ENCODE measurements at places on chromosomes 4 and X.
A peak's percentile ranks its signal among the peaks of the same experiment; 100 is the strongest.

DNA sequence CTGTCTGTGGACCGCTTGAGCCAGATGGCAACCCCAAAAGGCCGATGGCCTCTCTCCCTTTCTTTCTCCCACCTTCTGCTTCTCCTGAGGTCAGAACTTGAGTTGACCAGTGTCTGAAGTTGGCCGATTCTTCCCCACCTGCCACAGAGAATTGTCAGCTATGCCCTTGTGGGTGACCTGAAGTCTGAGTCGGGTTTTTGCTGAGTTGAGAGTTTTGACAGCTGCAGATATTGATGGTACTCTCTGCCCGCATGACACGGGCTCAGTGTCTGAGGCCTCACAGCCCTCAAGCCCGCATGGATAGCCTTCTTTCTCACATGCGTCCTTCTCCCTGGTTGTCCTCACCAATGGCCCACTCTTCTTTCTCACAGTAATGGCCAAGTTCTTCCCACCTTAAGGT is 111.0 kb downstream of the EFNB1 start:
- no peak for DNase-seq

GRCh38 chr4:47471591-47471990 is 8.1 kb upstream of the COMMD8 start:
- DNase-seq = no peak

GRCh38 chrX:45557387-45557786 is 356.7 kb upstream of the DIPK2B start:
- no peak for DNase-seq

- DNase-seq = no peak
Measured at GRCh38 chrX:119942831-119943184, 743 bp downstream of the NKAP start.

- peak; percentile 1 for DNase-seq
Measured at GRCh38 chrX:85993539-85994197, 53.7 kb downstream of the CHM start.

DNA sequence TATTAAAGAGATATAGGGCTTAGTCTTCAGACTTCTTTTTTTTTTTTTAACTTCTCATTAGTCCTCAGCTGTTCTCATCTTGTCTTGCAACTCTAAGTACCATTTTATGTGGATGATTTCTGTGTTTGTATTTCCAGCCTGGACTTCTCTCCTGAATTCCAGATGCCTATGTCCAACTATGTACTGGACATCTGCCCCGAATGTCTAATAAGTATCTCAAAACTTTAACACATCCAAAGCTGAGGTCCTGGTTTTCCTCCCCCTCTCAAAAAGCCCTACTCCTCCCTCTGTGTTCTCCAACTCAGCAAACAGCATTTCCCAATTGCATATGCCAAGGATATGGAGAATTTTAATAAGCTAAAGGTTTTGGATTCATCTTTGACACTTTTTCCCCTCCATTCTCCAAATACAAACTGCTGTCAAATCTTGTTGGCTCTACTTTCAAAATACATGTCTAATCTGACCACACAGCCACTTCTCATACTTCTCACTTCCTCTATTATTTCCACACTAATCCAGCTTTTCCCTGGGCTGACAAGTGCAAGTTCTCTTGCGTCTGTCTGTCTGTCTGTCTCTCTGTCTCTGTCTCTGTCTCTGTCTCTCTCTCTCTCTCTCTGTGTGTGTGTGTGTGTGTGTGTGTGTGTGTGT is 79.8 kb downstream of the CLCN5 start:
- DNase-seq = peak; percentile 64

DNA sequence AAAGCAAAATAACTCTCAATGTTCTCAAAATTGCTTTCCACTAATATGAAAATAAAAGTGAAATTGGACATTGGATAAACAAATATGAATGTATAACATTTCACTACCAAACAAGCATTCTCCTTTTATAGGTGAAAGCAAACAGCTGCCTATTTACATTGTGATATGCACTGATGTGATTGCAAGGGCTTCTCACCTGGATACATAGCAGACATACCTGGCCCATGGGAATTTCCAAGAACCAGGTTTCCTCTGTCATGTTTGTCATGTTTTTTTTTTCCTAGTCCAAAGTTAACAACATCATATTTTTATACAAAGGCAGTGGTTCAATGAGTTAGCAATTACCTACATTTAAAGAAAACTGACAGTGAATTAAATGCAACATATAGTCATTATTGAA is 228.5 kb downstream of the ANKRD50 start:
- no peak for DNase-seq

- DNase-seq = no peak
Measured at GRCh38 chr4:108114503-108114902, 54.2 kb downstream of the LEF1 start.

- no peak for DNase-seq
Measured at GRCh38 chr4:145045180-145045579, 52.8 kb downstream of the ANAPC10 start.

DNA sequence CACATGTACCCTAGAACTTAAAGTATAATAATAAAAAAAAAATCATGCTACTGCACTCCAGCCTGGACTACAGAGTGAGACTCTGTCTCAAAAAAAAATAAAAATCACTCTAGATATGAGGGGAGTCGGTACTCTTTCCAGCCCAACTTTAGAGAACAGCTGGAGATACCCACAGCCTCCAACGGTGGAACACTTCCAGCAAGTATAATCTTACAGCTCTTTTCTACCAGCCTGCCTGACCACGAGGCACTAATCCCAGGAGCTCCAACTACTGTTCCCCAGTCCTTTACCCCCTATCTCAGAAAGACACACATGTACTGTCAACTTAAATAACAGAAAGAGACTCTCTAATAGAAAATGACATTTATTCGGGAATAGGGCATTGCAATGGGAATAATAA is 46.8 kb downstream of the STEEP1 start:
- no peak for DNase-seq

- DNase-seq = no peak
Measured at GRCh38 chr4:180770265-180770664, 1472.9 kb upstream of the TENM3 start.

DNA sequence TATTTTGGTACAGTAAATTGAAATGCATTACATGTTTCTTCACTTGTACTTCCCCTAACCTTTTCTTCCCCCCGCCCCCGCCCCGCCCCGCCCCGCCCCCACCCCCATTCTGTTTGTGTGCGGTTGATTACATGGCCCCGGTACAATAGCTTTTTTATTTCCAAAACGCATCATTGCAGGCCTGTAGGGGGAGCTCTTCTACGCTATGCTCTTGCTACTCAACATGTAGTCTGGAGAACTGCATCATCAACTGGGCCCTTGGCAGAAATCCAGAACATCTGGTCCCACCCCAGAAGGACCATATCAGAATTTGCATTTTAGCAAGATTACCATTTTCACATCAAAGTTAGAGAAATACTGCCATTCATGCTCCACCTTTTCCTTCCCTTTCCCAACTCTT is 333.3 kb upstream of the DDX53 start:
- DNase-seq = no peak

- DNase-seq = peak; percentile 80
Measured at GRCh38 chr4:1207603-1208265, 35.4 kb upstream of the SPON2 start.

DNA sequence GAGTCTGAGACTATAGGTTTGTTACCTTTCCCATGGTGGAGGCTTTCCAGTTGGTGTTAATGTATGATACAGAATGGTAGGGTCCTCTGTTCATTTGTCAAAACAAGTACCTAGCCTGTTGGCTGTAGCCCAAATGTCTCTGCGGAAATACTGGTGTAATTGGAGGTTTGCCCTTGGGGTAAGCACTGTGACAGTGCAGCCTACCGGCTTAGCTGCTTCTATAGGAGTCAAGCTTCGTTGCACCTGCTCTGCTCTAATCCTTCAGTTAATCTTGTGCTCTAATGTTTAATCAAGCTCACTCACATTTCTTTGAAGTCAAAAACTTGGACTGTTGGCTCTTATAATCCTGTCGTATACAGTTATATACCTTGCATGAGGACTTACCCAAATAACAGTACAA is 203.4 kb downstream of the CCNG2 start:
- no peak for DNase-seq

- DNase-seq = no peak
Measured at GRCh38 chrX:118000518-118000917, 116.1 kb downstream of the KLHL13 start.
